Stimulated activated CD4-positive, alpha-beta T cell treated with anti-CD3 and anti-CD28 coated beads, Interleukin-12 subunit alpha, Interleukin-12 subunit beta, amount 100 ng/mL, for 24 hours (primary cell): ENCODE measurements at places on chromosomes 5 and 9.

DNA sequence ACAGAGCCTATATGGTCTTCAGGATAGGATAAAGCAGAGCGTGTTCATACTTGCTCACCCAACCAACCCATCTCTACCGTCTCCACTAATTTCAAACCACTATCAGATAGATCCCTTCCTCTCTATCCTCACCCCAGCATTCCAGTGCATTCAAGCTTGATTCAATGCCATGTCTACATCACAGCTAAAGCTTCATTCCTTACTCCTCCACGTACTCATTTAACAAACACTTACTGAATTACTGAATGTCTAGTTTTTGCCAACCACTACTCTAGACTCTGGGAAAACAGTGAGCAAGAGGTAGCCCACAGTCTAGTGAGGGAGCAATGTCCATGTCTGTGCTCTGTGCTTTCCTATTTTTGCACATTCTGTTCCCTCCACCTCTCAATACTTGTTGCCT, 163.5 kb upstream of the MSX2 start:
- no peak for DNase-seq

DNA sequence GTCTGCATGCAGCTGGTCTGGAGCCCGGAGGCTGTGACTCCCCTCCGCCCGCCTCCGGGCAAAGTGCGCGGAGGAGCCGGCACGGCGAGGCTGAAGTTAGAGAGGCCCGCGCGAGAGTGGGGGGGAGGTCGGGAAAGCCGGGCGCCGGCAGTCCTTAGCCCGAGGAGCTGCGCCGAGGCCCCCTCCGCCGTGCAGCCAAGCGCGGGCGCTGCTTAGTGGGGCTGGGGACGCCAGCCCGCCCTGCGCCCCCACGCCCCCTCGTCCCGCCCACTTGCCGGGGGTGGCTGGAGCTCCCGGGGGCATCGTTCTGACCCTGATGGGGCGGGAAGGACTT, 403 bp downstream of the NINJ1 start:
- DNase-seq: no peak

- DNase-seq: no peak
These were observed 108.3 kb downstream of the WNK2 start for GRCh38 chr9:93292288-93292615.

GRCh38 chr5:64570395-64570996, 64.7 kb downstream of the RGS7BP start:
- no peak for DNase-seq

DNA sequence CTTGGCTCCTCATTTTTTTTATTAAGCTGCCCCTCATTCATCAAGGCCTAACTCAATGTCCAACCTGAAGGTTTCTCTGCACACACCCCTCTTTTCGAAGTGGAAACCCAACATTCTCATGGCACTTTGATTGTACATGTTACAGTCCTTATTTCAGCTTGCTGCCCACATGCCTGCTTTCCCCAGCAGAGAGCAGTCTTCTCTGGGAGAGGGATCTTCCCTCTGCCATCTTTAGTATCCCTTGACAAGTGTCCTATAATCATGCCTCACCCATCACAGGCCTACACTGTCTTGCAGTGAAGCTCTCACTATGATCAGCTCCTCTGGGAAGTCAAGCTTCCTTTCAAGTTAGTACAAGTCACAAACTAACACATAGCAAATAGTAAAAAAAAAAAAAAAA, 175.1 kb downstream of the ACER2 start:
- no peak for DNase-seq

- DNase-seq: no peak
These were observed 97.1 kb upstream of the IRX2 start for GRCh38 chr5:2848619-2849018.

DNA sequence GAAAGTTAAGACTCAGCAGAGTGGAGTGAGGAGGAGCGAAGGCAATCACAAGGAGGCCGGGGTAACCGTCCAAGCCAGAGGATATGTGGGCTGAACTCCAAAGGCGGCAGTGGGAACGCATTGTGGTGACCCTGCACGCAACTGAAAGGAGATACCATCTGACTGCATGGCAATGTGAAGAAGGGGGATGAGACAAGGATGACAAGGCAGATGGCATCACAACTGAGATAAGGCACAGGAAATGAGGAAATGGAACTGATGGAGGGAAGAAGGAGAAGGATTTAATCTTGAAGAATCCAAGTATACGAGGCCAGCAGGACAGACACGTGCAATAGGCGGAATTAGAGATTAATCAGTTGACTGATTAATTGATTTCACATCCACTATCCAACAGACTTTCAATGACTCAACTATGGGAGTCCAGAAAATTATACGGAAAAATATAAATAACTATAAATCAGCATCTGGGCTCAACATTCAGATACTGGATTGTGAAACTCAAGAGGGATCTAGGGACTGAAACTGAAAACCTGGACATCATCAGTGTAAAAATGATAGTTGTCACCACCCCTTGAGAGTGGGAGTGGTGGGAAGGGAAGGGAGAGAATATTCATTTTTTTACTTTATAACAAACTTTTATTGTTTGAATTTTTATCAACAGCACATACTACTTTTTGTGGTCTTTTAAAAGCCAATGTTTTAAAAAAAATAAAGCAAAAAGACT, 86.1 kb downstream of the ARL15 start:
- DNase-seq: no peak

GRCh38 chr5:4857761-4858160, 282.4 kb upstream of the ADAMTS16 start:
- no peak for DNase-seq

DNA sequence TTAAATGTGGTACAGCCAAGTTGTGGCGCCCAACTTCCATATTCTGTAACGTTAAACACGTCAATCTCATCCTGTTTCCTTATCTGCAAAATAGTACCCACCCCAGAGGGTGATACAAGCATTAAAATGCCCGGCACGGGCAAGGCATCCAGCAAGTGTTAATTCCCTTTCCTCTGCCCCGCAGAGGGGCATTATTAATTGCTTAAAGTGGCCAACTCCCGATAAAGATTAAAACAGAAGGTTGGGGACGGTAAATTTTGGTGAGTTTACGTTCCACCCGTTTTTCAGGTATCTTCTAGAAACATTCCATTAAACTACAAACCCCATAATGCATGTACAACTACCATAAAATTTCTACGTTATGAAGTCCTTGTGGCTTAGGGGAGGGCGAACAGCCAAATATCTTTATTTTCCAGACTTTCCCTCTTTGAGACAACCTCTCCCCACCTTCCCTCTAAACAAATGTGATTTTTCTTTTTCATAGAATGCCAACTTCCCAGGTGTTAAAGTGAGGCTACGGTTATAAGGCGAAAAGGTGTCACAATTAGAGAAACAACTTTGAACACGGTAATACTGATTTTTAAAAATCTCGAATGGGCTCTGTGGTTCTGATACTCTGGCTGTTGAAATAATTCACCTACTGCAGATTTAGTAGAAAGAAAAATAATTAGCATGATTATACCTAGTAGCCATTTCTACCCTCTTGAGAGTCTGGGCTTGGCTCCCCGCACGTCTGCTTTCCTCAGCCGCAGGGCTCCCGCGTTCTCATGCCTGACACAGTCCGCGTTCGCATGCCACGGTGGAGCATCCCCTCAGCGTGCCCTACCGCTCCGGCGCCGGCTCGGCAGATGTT, 1.2 kb upstream of the GPBP1 start:
- no peak for DNase-seq

- DNase-seq: no peak
These were observed 16.3 kb downstream of the FBXW11 start for GRCh38 chr5:171989946-171990712.

DNA sequence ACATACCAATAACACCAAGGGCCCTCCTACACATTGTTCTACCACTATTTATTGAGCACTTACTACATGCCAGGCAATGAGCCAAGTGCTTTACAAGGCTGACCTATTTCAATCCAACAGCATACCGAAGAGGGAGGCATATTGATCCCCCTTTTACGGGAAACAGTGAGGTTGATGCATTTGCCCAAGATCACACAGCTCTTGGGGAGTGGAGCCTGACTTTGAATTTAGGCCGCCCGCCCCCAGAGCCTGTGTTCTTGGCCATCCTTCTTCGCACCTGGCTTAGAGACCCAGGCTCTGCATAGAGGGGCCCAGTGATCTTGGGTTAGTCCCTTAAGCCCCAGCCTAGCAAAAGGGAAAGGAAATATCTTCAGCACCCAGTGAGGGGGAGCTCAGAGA, 158.1 kb upstream of the IER5L start:
- no peak for DNase-seq

GRCh38 chr9:68793605-68794343, 88.7 kb downstream of the PIP5K1B start:
- DNase-seq: no peak

GRCh38 chr5:119049824-119050449, 20.9 kb upstream of the DMXL1 start:
- no peak for DNase-seq

- DNase-seq: no peak
These were observed 143.7 kb downstream of the C5orf15 start for GRCh38 chr5:133824661-133825254.

GRCh38 chr9:136902259-136902821, 16.0 kb downstream of the TRAF2 start:
- peak; percentile 79 for DNase-seq

DNA sequence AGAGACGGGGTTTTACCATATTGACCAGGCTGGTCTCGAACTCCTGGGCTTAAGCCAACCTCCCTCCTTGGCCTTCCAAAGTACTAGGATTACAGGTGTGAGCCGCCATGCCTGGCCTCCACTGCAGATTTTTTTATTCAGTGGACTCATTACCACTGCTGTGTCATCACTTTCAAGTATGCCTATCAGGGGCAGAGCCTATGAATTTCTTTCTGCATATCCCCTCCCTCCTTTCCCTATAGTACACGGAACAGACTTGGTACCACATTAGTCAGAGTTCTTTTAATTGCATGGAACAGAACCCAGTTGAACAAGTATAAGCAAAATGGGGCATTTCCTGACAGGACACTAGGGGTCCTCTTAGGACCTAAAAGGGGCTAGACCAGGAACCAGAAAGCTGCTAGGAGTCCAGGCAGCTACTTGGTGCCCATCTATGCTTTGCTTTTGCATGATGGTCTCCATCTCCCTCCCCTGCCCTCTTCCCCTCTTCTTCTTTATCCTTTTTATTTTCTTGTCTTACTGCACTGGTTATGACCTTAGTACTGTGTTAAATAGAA, 5.8 kb downstream of the BSPRY start:
- DNase-seq: no peak
